ENCODE measurements at places on chromosomes 5 and 9.

- DNase-seq = peak; percentile 62
These were observed 1634.3 kb downstream of the MAT2B start for GRCh38 chr5:165139721-165140120.

GRCh38 chr5:172905346-172906140 is 53.7 kb upstream of the RPL26L1 start:
- DNase-seq = no peak

GRCh38 chr5:8434501-8434900 is 565.6 kb downstream of the MTRR start:
- no peak for DNase-seq

- no peak for DNase-seq
These were observed 708.8 kb downstream of the MTRR start for GRCh38 chr5:8577792-8578191.

- no peak for DNase-seq
These were observed 594.2 kb upstream of the SGCD start for GRCh38 chr5:155732587-155733376.

GRCh38 chr9:13330396-13331004 is 51.0 kb upstream of the MPDZ start:
- DNase-seq = no peak

- peak; percentile 28 for DNase-seq
These were observed 32.3 kb downstream of the TNPO1 start for GRCh38 chr5:72848474-72849428.

DNA sequence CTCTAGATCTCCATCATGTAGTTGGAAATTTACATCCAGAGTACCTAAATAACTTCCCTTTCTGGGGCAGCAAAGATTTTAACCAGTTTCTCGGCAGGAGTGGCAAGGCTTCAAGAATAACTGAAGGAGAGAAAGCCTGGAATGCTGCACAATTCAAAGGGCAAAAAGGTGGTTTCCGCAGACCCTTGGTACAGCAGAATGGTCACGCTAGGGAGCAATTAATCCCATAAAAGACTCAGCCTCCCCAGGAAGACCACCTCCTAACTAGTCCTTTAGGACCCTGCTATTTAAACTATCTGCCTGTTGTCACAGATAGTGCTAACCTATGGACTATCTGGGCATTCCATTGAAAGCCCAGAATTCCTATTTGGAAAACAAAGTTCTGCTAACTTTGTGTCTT is 3.6 kb downstream of the HTR1A start:
- DNase-seq = no peak

DNA sequence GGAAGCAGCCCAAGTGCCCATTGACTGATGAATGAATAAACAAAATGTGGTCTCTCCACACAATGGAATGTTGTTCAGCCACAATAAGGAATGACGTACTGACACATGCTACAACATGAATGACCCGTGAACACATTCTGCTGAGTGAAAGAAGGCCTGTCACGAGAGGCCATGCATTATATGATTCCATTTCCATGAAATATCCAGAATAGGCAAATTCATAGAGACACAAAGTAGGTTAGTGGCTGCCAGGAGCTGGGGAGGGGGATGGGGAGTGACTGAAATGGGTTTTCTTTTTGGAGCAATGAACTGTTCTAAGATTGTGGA is 41.4 kb downstream of the BICD2 start:
- DNase-seq = no peak

- no peak for DNase-seq
These were observed 651.3 kb upstream of the MEF2C start for GRCh38 chr5:89534331-89534730.

GRCh38 chr5:10863763-10864383 is 102.8 kb upstream of the DAP start:
- DNase-seq = peak; percentile 77

- no peak for DNase-seq
These were observed 190.9 kb upstream of the FREM1 start for GRCh38 chr9:15101095-15101494.

GRCh38 chr5:143008809-143009521 is 238.8 kb downstream of the ARHGAP26 start:
- DNase-seq = peak; percentile 96

DNA sequence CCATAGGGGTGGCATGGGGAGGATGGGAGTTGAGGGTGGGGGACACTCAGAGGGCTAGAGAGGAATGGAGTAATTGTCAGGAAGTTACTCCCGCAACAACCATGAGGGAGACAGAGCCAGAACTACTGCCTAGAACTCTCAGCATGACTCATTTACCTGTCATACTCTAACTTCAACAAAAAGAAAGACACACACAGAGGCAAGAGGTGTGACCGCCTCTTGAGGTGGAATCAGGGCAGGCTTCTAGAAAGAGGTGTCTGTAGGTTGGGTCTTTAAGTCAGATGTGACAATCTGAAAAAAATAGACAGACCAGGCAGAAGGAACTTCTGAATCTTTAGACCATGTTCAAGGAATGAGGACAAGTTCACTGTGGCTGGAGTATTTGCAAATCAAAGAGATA is 73.4 kb downstream of the GABBR2 start:
- DNase-seq = no peak

- DNase-seq = peak; percentile 66
These were observed at the start of gene IL11RA for GRCh38 chr9:34651876-34652601. TSS of gene IL11RA (plus strand) at chr9:34652185. CDS start at chr9:34655218, 3,033 bp downstream.

GRCh38 chr5:57724836-57725235 is 242.2 kb upstream of the ACTBL2 start:
- DNase-seq = no peak

- DNase-seq = no peak
These were observed 180.4 kb upstream of the TRIM32 start for GRCh38 chr9:116506685-116507084.

DNA sequence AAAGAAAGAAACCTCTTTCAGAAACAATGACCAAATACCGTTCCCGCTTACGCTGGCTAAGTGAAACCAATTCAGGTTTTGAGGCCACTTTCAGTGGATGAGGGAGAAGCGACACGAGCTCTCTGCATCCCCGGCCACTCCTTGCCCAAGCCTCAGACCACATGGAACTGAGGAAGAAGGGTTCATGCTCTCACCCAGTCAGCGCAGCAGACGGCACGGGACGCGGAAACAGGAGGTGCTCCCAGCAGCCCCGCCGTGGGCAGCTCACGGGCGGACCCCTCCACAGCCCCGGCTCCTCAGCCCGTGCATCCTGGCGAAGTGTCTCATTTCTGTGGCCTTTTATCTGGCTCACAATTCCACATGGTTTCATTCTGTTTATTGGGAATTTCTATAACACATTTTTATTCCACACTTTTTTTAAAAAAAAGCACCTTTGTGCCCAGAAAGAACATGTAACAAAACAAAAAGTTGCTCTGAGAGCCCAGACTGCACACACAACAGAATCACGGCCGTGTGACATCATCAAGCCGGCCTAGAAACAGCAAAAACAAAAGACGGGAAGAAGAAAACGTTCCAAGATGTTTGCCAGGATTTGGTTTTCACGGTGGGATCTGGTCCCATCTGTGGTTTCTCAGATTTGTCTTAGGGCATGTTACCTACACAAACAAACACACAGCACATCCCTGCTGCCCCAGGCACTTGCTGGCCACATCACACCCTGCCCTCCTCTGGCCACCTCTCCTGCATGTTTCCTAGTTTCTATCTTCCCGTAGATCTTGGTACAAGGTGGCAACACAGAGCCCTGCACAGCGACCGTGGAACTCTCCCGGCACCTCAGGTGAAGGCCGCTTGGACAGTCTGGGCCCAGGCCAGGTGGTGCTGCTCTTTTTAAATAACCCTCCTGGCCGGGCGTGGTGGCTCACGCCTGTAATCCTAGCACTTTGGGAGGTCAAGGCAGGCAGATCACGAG is 16.2 kb downstream of the QSOX2 start:
- DNase-seq = no peak

GRCh38 chr5:169036079-169036805 is 264.7 kb downstream of the SLIT3 start:
- no peak for DNase-seq

- DNase-seq = no peak
These were observed 52.5 kb upstream of the IL7R start for GRCh38 chr5:35804201-35804653.

GRCh38 chr9:6049798-6050197 is 34.4 kb upstream of the RANBP6 start:
- DNase-seq = peak; percentile 40

DNA sequence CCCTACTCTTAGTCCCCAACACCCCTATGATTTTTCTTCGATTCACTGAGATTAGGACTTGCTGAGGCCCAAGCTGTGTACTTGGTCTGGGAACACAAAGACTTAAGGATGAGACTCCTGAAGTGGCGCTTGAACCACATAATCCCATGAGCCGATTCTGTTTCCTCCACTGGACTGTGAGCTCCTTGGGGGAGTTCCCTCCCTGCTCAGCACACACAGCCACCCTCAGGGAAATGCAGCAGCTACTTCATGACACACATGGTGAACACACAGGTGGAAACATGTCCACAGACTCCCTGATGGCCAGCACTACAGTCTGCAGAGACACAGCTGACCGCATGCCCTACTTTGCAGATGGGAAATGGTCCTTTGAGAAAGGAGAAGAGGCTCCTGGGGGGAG is 101.1 kb downstream of the C5orf15 start:
- DNase-seq = no peak

DNA sequence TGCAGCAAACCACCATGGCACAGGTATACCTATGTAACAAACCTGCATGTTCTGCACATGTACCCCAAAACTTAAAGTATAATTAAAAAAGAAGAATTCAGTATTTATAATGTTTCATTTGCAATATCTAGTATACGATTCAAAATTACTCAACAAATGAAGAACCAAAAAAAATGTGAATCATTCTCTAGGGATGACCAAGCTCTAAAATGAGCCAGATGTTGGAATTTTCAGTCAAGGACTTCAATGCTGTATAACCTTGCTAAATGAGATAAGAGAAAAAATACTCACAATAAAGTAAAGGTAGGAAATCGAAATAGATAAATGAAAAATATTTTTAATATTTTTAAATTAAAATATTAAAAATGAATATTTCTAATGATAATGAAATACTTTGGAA is 108.7 kb upstream of the ADRA1B start:
- DNase-seq = no peak

DNA sequence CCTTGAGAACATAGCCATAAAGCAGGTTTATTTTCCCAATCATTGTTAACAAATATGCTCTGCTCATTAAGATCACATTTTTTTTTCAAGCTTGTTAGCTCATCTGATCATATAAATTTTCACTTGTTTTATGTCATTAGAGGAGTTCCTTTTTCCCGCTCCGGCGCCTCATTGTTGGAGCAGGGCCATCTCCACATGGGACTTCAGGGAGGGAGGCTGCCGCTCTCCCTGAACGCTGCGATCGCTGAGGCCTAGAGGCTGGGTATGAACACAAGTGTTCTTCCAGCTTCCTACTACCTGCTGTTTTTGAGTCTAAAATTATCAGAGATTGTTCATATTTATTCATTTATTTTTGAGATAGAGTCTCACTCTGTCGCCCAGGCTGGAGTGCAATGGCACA is 246.9 kb downstream of the MPDZ start:
- DNase-seq = no peak

- no peak for DNase-seq
These were observed 36.5 kb downstream of the FOXI1 start for GRCh38 chr5:170142196-170142595.

- DNase-seq = no peak
These were observed 17.8 kb downstream of the HABP4 start for GRCh38 chr9:96467784-96468183.

DNA sequence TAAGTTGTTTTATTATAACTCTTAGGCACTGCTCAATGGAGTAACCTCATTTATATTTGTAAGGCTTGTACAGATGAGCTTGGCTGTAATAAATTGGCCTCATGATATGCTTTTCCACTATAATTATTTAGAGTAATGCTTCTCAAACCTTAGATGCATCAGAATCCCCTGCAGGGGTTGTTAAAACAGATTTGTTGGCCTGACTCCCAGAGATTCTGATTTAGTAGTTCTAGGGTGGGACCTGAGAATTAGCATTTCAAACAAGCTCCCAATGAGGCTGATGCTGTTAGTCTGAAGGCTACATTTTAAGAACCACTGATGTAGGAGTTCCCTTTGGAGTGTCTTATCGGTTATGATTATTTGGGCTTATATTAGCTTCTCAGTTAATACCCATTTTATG is 38.2 kb upstream of the ARSB start:
- DNase-seq = no peak

GRCh38 chr5:118326481-118327045 is 661.8 kb downstream of the DTWD2 start:
- no peak for DNase-seq

DNA sequence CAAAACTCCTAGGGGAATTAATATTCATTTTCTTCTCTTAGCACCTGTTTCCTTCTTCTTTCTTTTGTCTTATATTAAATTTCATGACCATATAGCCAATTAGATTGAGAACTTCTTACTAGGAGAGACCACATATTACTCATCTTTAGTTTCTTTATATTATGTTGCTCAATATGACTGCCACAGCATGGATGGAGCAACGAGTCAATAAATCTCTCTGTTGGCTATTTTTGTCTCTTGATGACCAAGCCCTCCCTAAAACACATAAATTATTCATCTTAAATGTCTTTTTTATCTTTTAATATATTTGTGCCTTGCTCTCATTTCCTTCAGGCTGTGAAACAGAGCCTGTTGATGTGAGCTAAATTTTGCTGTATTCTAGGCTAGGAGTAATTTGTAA is 123.0 kb downstream of the ADAMTSL1 start:
- DNase-seq = no peak

GRCh38 chr9:121073038-121073437 is 1.7 kb upstream of the CNTRL start:
- DNase-seq = peak; percentile 75

DNA sequence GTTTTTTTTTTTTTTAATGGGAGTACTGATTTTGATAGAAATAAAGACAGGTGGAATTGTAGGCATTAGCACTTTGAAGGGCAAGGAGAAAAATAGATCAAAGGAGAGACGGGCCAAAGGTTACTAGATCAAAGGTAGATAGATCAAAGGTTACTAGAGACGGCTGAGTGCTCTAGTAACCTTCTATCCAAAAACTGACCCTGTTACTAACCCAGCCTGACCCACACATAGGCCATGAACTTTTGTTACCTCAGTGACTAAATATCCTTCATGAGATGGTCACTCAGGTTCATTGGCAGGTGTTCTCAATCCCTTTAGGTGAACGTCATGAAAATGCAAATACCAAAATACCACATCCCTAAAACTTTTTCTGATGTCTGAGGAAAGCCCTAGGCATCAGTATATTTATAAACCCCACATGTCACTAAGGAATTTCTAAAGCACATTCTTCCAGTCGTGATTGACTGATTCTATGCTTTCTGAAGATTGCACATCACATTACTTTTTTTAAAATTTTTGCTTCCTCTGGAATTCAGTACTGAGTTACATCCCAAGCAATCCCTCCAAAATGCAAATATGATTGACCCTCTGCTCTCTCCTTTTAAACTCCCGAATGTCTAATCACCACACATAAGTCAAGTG is 772.7 kb downstream of the BRINP1 start:
- no peak for DNase-seq

- no peak for DNase-seq
These were observed 156.2 kb upstream of the NR3C1 start for GRCh38 chr5:143559586-143560109.

DNA sequence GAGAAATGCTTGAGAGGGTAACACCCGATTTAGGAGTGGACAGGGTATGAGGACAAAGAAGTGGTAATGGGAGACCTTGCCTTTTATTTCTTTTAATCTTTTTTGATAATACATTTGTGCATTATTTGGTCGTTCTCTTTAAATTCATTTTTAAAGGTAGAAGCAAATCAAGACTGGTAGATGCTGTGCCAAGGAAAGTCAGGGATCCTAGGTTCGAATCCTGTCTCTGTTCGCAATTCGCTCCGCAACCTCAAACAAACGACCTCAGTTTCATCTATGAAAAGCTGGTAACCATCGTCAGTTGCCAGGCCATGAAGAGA is 353 bp upstream of the TMED9 start:
- no peak for DNase-seq

GRCh38 chr9:90915693-90916092 is 114.1 kb downstream of the SYK start:
- DNase-seq = peak; percentile 22
